SHP77 treated with DMSO at 0.1 percent for 48 hours (cell line): ENCODE measurements at places on chromosomes 3 and 15.

DNA sequence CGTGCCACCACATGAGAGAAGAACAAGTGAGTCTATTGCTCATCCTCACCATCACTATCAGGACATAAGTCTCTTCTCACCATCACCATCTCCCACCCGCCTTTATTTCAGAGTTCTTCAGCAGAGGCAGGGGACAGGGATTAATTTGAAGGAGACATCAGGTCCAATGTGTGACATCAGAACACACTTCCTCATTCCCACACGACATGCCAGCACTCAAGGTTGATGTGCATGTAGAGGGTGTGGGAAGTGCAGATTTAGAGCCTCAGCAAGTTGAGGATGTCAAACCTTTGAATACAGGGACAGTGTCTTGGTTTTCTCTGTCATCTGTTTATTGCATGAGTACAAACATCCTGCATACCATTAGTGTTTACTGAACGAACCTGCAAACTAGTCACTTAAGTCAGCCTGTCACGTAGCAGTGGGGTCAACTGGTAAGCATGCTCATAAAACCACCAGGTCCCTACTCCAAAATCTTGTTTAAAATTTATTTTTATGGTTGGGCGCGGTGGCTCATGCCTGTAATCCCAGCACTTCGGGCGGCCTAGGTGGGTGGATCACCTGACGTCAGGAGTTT, 104.4 kb downstream of the MYLK start:
- no peak for DNase-seq

- no peak for DNase-seq
Measured at GRCh38 chr15:64430000-64430735, 30.2 kb upstream of the ZNF609 start.

- DNase-seq, result no peak
Measured at GRCh38 chr3:125662675-125663074, 67.4 kb upstream of the OSBPL11 start.

DNA sequence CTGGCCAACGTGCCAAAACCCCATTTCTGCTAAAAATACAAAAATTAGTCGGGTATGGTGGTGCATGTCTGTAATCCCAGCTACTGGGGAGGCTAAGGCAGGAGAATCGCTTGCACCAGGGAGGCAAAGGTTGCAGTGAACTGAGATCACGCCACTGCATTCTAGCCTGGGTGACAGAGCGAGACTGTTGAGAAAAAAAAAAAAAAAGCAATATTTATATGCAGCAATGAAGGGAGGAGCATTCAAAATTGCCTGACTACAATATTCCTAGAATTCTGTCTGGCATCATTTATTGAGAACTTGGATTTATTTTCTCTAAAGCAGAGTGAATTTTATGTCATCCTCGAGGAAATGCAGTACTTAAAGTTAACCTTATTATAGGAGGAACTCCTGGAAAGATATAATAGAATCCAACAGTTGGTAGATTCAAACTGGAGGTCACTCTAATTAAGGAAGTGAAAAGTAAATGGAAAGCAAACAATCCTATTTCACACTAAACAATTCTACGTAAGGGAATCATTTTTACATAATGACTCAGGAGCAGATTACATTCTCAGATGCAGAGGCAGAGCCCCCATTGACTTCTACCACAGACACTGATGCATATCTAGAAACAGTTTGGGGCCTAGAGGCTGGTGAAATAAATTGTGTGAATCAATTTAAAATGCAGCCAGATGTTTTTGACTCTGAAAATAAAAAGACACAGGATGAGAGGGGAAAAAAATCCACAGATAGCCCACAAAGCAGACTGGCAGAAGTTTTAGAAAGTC, 82.1 kb upstream of the FHIT start:
- DNase-seq, result no peak

- no peak for DNase-seq
Measured at GRCh38 chr3:192449036-192449435, 278.3 kb downstream of the FGF12 start.

- no peak for DNase-seq
Measured at GRCh38 chr3:22990291-22991200, 212.6 kb upstream of the UBE2E2 start.

GRCh38 chr15:57651445-57651844, 55.1 kb upstream of the POLR2M start:
- no peak for DNase-seq

DNA sequence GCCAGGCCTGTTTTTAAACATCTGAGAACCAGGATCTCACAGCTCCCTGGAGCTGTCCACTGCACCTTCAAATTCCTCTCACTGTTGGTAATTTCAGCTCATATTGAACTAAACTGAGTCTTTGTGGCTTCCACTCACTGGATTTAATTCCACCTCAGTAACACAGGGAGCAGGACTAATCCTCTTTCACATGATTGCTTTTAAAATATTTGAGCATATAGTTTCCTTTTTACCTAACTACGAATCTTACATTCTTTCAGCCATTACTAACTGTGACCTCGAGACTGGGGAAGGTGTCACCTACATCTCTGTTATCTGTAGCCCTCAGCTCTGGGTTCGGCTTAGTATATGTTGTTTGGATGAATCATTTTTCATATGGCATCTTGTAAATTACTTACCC, 194.3 kb upstream of the C2CD4B start:
- no peak for DNase-seq

- DNase-seq, result no peak
Measured at GRCh38 chr3:110957247-110958025, 114.2 kb upstream of the NECTIN3 start.

GRCh38 chr15:44836094-44836493, 99.8 kb downstream of the TRIM69 start:
- DNase-seq, result no peak

DNA sequence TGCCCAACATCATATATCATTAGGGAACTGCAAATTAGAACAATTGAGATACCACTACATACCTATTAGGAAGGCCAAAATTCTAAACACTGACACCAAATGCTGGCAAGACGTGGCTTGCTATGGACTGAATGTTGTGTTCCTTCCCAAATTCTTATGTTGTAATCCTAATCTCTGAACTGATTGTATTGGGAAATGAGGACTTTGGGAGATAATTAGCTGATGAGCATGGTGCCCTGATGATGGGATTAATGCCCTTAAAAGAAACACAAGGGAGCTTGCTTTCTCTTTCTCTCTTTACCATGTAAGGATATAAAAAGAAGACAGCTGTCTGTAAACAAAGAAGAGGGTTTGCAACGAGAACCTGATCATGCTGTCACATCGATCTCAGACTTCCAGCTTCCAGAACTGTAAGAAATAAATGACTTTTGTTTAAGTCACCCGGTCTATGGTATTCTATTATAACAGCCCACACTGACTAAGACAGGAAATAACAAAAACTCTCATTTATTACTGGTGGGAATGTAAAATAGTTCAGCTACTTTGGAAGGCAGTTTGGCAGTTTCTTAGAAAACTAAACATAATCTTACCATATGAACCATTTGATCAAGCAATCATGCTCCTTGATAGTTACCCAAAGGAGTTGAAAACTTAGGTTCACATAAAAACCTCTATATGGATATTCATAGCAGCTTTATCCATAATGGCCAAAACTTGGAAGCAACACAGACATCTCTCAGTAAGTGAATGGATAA, 458.3 kb upstream of the CBLB start:
- DNase-seq, result no peak

GRCh38 chr3:10563396-10563795, 58.0 kb upstream of the ATP2B2 start:
- DNase-seq, result no peak

- DNase-seq, result no peak
Measured at GRCh38 chr15:76116138-76116885, 56.5 kb downstream of the TMEM266 start.

GRCh38 chr3:11558411-11558903, 85.3 kb downstream of the VGLL4 start:
- no peak for DNase-seq

DNA sequence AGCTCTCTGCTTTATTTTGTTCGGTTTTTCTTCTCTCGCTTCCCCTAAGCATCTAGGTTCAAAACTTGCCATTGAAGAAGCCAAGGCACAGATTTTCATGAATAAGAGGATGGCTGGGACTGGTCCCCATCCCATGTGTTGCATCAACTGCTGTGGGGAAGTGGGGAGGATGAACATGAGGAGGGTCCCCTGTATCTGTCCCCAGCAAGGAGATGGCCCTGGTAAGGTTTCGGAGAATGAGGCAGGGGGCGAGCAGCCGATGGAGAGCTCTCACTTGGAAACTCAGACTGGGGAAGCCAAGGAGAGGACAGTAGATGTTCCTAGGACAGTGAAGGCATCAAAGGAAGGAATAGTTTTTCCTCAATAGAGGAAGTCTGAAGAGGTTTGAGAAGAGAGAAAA, 142.0 kb upstream of the ATP2B2 start:
- DNase-seq, result no peak
